Fibroblast of skin of left biceps (primary cell): ENCODE measurements at places on chromosomes 11 and 22.

DNA sequence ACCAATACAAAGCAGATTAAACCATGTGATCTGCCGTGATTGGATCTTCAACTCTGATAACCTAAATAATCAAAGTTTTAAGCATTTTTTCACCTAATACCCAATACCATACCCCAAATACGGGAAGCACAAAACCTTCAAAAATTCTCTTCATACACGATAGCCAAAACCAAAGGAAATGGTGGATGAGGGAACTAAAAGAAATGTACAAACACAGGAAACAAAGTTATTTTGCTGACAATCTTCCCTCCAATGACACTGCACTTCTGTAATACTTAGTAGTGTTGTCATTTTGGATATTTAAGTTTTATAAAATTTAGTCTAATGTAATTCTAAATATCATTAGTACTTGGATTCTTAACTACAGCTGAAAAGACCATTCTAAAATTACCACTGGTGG is 27.0 kb downstream of the CSTF3 start:
- no peak for DNase-seq

DNA sequence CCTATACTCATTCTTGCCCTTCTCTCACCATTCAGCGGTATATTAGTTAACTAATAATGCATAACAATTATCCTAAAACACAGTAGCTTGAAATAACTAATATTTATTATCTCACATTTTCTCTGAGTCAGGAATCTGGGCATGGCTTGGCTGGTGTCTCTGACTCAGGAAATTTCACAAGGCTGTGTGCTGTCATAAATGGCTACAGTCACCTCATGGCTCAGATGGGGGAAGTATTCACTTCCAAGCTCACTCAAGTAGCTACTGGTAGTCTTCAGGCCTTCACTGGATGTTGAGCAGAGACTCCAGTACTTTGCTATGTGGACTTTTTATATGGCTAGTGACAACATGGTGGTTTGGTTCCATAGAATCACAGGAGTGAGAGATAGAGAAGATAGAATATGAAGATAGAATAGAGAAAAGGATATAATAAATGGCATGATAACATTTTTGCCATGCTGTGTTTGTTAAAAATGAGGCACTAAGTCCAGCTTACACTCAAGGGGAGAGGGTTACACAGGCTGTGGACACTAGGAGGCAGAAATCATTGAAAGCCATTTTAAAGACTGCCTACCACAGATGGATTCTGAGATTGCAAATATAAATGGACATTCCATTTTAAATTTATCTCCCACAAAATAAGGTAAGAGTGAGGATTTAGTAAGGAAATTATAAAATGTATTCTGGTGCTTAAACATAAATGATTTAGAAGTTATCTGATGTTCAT is 997.8 kb upstream of the CHORDC1 start:
- no peak for DNase-seq

- peak; percentile 20 for DNase-seq
Observed at GRCh38 chr11:67045314-67045713, 11.3 kb upstream of the RHOD start.

DNA sequence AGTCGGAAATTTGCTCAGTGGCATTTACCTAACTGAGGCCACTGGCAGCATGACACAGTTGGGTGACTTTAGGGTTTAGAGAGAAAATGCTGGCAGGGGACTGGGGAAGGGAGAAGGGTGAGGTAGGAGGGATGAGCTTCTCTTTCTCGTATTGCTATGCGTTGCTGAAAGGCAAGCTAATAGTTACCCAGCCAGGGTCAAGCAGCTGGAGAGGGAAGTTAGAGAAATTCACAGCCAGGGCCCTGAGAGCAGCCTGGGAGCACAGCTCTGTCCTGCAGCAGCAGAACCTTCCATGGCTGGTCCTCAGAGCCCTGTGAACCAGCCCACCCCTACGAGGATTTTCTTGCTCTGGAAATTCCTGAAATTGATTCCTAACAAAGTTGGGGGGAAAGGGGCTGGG is 679.6 kb downstream of the NTM start:
- DNase-seq = no peak

- DNase-seq = no peak
Observed at GRCh38 chr11:17273668-17274282, 2.8 kb upstream of the NUCB2 start.

- DNase-seq = no peak
Observed at GRCh38 chr22:19516378-19517170, 7.6 kb downstream of the CLDN5 start.

DNA sequence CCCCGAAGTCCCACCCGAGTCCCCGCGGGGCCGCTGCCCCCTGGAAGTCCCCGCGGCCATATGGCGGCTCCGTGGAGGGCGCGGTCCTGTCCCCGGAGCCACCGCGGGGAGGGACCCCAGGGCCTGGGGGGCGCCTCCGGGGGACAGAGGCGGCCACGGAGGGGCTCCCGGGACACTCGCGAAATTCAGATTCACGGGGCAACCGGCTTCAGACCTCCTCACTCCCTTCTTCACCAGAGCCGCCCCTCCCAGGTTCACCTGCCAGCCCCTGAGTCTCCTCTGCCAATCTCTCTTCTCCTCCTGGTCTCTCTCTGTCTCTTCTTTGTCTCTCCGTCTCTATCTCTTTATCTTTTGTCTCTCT is 28.2 kb upstream of the TOLLIP start:
- DNase-seq = no peak

DNA sequence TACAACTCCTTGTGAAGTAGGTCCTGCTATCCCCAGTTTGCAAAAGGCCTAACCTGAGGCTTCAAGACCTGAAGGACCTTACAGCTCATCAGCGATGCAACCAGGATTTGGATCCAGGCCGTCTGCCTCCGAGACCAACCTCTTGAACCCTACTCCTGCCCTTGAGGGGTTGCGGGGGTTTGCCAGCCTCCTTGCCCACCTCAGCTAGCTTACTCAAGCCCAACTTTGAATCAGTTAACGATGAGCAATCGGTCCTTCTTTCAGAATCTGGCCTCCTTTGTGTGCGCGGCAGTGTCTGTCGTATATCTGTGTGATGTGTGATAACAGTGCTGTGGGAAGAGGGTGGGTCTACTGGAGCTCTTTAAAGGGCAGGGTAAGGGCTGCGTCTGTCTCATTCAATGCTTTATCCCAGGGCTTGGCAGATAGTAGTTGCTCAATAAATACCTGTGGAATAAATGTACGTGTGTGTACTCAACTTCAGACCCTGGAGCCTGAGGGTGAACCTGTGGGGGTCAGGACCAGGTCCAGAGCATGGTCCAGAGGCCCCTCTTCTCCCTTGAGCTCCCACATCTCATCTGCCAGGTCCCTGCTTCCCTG is 3.2 kb downstream of the CHRM1 start:
- no peak for DNase-seq

DNA sequence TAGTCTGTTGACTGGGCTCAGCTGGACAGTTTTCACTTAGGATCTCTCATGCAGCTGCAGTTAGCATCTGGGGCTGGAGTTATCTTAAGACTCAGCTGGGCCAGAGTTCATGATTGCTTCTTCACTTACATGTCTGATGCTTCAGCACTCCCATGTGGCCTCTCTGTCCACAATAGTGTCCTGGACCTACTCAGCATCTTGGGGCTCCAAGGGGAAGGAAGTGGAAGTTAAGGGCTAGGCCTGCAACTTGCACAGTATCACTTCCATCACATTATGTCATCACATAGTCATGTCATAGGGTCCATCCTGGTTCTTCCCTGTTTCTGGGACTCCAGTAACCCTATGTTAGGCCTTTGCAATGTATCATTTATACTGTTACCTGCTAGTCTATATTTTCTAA is 115.9 kb downstream of the C11orf65 start:
- DNase-seq = no peak

DNA sequence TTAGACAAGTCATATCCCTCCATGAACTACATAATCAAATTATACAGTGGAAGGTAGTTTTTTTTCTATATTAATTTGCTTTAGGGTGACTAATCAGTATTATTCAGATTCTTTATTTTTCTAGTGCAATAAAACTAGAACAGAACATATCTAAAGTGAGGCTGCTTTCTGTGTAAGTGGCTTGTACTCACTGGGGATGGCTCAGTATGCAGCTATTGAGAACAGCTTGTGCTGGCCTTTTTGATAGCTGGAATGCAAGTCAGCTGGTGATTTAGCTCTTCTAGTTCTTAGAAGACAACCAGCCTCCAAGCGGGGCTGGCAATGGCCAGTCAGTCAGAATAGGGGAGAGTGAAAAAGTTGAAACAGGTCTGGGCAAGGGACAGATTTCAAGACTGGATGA is 119.4 kb downstream of the BLID start:
- no peak for DNase-seq

- no peak for DNase-seq
Observed at GRCh38 chr11:5137014-5137413, 1.1 kb downstream of the OR52A5 start.

- no peak for DNase-seq
Observed at GRCh38 chr11:115930291-115930690, 426.1 kb upstream of the CADM1 start.
